ENCODE measurements at places on chromosomes 4 and X.

DNA sequence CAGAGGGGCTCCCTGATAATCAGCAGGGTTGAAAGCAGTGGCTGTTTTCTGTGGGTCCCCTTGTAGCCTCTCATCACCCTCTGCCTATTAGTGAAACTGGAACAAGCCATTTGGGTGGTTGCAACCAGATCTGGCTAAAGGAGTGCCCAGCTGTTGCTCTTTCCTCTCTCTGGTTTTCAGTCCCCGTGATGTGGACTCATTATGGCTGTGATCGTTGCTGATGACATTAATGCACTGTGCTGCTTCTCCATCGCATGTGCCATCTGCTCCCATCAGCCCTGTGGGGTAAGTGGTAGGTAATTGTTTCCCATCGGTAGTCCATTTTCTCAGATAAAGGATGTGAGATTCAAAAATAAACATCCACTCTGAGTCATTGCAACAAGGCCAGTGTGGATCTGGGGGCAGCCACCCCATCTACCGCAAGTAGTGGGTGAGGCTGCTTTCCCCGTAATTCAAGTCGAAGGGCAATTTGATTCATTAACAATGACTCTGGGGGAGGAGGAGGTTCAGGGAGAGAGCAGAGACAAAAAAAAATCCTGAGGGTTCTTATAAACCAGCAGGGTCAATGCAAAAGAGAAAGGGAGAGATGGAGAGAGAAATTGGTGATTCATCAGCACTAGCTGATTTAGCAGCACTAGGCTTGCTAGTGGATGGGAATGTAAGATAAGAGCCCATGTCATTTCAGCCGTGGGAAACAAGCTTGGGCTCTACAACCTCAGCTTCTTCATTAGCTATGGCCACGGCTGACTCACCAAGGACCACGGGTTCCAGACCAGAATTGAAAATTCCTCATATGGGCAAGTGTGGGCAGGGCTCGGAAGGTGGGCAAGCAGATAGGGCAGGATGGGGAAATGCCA, 357.8 kb downstream of the MID1IP1 start:
- peak; percentile 67 for DNase-seq

DNA sequence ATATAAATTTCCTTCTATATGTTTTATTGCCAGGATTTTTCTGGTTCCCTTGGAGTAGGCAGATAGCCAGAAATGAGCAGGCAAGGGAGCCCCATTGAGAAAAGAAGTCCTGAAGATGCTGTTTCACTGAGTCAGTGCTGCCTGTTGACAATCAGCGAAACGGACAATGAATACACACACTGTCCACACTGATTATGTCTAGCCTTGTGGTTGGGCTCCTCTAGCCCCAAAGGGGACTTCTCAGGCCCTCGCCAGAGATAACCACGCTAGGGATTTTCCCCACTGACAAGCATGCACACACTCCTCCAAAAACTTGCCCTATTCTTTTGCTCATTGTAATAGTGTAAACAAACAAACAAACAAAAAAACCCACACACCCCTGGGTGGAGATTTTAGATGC, 369.3 kb downstream of the DMD start:
- no peak for DNase-seq

GRCh38 chrX:37060999-37061398, 52.8 kb downstream of the FAM47C start:
- DNase-seq: no peak

GRCh38 chr4:40916880-40917279, 167.1 kb downstream of the NSUN7 start:
- DNase-seq: no peak

DNA sequence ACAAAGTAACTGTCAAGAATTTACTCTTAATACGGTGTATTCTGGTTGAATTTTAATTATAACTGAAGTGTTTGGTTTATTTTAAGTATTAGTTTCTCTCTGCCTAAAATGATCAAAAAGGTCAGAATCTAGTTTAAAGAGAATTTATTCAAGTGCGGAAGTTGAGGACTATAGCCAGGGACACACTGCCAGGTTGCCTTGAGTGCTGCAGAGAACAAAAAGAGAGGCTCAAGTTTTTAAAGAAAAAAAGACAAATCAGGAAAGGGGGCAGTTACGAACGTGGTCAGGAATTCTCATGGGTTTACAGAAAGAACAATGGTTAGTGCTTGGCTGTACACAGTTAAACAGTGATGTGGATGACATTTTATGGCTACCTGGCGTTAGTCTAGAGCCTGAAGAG, 81.3 kb downstream of the SNX25 start:
- DNase-seq: no peak

GRCh38 chrX:139914421-139914820, 18.4 kb downstream of the ATP11C start:
- no peak for DNase-seq

DNA sequence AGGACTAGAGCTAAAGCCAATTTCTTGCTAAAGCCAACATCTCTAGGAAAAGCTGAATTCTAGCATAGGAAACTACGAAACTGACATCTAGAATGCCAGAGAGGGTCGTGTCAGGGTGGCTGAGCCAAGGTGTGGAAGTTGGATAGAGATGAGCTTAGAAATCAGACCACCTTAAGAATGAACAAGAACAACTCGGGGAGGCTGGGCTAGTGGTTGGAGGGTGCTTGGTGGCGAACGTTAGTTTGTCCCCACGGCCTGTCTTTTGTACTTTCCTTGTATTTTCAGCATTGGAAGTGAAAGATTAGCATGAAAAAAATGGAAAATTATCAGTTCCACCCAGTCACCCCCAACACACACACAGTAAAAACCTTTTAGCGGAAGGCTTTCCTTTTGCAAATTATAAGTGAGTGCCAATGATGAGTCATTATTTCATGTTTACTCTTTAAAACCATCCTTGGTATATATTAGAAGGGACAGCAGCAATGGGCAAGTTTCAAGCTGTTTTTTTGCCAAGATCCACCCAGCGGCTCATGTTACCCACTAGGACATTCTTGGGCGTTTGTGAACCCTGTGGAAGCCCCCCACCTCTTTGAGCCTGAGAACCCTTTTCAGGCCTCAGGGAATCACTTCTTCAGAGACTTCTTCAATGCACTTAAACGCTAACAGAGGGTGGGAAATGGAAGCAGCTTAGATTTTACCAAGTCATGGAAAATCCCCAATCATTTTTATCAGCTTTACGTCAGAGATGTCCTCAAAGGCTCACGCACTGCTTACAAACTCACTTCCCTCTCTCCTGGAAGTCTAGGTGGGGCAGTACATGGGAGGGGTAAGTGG, 4.9 kb upstream of the PPEF1 start:
- no peak for DNase-seq

- DNase-seq: no peak
Observed at GRCh38 chr4:162705130-162705803, 461.4 kb downstream of the NAF1 start.

DNA sequence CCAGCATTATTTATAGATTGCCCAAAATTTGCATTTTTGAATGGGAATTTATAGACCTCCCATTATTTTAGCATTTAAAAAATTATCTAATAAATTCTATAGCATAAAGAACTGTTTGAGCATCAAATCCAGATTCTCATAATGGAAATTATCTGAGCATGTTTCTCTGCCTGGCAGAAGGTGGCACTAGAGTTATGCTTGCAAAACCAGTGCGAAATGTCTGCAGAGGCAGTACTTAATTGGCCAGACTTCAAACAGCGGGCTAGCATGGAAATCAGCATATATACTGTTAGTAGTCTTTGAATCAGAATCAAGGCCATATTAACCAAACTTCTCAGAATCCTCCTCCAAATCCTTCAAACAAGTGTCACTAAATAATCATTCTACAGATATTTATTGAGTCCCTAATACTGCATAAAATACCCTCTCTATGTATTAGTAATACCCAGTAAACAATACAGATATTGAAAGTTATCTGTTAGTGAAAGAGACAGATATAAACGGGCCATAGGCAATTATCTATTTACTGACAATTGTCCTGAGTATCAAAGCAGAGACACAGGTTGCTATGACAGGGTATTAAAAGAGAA, 78.7 kb upstream of the DCLK2 start:
- DNase-seq: no peak

DNA sequence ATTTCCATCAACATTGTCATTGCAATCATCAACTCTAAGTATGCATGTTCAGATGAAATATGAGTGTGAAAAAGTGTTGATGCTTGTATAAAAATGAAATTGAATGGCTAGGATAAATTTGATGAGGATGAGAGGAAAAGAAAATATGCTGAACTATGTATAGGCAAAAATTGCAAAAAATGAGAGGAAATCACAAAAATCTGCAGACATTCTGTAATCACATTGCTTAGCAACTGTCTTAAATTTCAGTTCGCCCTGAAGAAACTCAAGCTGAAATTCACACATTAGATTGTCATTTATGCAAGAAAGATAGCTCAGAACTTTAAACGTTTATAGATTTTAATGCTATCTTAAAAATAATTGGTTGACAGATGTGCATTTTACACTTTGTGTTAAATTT, 1098.8 kb upstream of the IGFBP7 start:
- DNase-seq: no peak

DNA sequence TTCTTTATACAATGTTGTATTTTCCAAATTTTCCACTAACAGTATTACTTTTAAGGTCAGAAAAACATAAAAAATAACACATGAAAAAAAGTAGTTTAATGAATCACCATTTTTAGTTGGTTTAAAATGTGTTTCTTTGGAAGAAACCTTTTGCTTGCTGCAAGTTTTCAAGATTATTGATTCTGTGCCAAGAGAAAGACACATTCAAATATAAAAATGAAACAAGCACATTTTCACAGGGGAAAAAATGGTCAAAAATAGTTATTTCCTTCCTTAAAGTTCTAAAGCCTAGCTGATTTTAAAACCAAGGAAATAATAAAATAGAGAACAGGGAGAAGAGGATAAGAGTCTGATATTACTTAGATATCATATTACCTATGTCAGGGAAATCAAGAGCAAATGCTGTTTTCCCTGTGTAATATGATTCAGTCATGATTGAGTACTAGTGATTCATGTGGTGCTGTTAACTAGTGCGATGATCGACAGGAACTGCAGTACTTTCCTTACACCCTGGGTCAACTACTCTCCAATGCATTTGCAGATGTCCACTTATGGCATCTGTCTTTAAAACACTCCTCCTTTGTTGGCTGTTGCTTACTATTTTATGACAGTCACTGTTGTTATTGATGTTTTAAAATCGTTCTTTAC, 103.8 kb downstream of the CAMK2D start:
- DNase-seq: no peak

DNA sequence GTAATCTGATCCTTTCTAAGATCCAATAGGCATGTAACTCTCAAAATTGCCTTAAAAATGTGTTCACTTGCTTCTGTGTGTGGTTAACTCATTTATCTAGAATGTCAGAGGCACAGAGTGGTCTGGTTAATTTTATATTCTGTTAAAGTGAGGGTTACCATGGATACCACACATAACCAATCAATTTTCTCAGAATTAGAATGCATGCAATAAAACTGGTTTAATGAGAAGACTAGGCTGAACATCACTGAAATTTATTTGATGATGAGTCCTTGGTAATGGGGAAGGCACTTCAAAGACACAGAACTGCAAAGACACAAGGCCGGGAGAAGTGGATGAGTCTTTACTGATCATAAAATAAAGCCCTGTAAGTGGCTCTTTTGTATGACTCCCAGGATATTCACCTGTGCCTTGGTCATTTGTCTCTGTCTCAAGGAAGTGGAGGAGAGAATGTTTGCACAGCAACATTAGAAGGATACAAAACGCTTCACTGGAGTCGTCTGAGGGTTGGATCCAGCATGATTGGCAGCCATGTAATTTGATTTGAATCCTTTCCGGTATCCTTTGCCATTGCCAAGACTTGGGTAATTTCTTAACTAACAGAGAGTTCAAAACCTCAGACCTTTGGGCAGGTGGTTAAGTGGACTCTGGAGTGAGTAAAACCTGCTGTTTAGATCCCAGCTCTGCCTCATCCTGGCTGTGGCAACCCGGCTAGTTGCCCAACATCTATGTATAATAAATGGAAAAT, 94.0 kb upstream of the RBPJ start:
- no peak for DNase-seq

DNA sequence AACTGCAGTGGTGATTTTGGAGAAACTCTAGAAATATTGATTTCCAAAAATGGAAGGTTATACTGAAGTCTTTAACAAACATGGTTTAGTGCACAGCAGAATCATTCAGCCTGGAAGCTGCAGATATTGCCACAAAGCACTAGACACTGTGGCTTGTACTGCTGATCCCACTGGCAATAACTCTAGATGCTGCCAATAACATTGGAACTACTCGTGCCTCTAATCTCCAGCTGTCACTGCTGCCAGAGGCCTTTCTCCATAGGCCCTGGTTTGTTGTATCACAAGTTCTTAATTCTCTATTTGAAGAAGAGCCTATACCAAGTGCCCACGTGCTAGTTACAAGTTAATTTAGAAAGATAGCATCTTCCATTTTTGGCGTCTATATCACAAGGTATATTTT, 19.3 kb downstream of the DMP1 start:
- no peak for DNase-seq

DNA sequence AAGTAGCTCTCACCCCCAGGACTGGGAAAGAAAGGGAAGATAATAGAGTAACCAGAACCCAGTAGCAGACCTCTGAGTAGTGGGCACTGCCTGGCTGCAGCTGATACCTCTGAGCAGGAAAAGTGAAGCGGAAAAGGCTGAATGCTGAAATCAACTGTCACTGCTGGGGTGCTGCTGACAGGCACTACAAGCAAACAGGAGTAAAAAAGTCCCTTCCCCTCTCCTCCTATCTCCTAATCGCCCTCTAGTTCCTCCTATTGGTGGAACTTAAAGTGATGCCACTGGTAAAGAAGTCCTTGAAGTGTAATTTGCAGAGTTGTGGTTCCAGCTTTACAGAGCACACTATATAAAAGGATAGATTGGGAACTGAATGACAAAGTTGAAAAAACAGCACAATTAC, 32.8 kb upstream of the GLRB start:
- DNase-seq: no peak

GRCh38 chrX:74446876-74447275, 25.6 kb downstream of the SLC16A2 start:
- no peak for DNase-seq

DNA sequence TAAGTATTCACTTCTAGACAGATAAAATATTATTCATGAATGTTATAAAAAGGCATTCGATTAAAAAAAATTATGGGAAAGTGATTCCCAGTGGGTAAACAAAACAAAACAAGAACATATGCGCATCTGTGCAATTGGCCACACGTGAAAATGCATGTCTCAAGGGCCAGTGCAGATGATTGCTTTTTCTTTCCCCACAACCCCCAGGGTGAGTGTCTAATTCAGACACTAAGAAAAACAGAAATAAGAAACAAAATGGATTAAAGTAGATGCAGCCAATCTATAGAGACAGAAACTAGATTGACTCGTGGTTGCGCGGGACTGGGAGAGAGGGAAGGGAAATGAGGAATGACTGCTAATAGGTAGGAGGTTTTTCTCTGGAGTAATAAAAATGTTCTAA, 49.5 kb downstream of the GPM6A start:
- no peak for DNase-seq

DNA sequence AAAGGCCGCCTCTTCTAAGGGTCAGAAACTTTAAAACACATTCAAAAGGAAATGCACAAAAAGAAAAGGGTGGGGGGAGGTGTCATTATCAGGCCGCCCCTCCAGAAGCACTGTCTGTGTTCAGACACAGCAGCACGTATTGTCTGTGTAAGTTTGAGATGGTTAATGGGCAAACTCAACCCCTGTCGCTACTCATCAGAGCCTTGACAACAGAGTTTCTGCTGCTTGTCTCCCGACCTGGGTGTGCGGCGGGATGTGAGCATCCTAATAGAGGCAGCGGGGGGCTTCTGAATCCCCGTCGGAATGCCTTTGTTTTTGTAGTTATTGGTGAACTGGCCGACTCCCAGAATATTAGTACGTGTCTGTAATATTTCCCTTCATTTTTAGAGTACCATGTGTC, 158.9 kb downstream of the DCTD start:
- DNase-seq: no peak

GRCh38 chrX:130834149-130834548, 68.9 kb downstream of the ENOX2 start:
- DNase-seq: no peak

GRCh38 chr4:85656759-85657505, 182.0 kb downstream of the ARHGAP24 start:
- DNase-seq: no peak
